ENCODE measurements at places on chromosomes 1 and 21. TPM values are rescaled to one million over a fixed set of nuclear protein-coding genes. Genes with fewer than 3 reads are reported as not detected.
A peak's percentile ranks its signal among the peaks of the same experiment; 100 is the strongest.

PRELP gene
- not detected for total RNA-seq

GJA8 gene
- not detected for total RNA-seq

DNA sequence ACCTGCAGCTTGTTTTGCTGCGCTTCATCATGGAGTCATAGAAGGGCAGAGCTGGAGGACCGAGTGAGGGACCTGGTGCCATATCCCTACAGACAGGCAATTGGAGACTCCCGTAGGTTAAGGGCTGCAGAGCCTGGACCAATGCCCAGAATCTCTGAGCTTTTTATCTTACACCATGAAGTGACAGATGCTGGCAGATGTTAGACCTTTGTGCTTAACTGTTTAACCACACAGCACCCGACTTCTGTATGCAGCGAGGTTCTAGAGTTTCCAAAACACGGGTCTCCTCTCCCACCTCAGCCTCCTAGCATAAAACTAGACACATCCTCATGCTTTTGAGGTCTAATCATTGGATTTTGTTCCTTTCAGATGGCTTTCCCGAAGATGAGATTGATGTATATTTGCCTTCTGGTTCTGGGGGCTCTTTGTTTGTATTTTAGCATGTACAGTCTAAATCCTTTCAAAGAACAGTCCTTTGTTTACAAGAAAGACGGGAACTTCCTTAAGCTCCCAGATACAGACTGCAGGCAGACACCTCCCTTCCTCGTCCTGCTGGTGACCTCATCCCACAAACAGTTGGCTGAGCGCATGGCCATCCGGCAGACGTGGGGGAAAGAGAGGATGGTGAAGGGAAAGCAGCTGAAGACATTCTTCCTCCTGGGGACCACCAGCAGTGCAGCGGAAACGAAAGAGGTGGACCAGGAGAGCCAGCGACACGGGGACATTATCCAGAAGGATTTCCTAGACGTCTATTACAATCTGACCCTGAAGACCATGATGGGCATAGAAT is 47.6 kb downstream of the B3GALT5 start:
- DNase-seq, result no peak

GRCh38 chr1:155970531-155971167 is 7.7 kb downstream of the ARHGEF2 start:
- DNase-seq, result peak; percentile 69

CLCC1 gene
- total RNA-seq, result 15.2 TPM

All from activated naive CD4-positive, alpha-beta T cell treated with anti-CD3 and anti-CD28 coated beads for 36 hours (primary cell).